Fibroblast of villous mesenchyme (primary cell): ENCODE measurements at places on chromosomes 16 and 17. TPM values are rescaled to one million over a fixed set of nuclear protein-coding genes. Genes with fewer than 3 reads are reported as not detected.

WNT9B gene
- under 0.01 TPM in 1 of 2 replicates, not detected in the other for total RNA-seq

MT3 gene
- total RNA-seq, result not detected in 2 replicates

SULT1A2 gene
- total RNA-seq, result under 0.01 TPM in 1 of 2 replicates, not detected in the other

SLC6A4 gene
- total RNA-seq, result not detected in 2 replicates

CFAP20 gene
- total RNA-seq, result 29.6 and 34.5 TPM in 2 replicates

ARL4D gene
- 15.1 and 20.0 TPM in 2 replicates for total RNA-seq

TVP23A gene
- not detected in 2 replicates for total RNA-seq

TEX14 gene
- total RNA-seq, result under 0.01 and 0.43 TPM in 2 replicates

C16orf54 gene
- total RNA-seq, result not detected in 2 replicates

CES1 gene
- 0.97 and 1.7 TPM in 2 replicates for total RNA-seq

LHX1 gene
- total RNA-seq, result not detected in 2 replicates

ZC3H18 gene
- total RNA-seq, result 12.6 and 17.7 TPM in 2 replicates

NPIPA2 gene
- total RNA-seq, result 0.32 and 0.43 TPM in 2 replicates

TRPV3 gene
- 0.43 and 1.3 TPM in 2 replicates for total RNA-seq

DNA sequence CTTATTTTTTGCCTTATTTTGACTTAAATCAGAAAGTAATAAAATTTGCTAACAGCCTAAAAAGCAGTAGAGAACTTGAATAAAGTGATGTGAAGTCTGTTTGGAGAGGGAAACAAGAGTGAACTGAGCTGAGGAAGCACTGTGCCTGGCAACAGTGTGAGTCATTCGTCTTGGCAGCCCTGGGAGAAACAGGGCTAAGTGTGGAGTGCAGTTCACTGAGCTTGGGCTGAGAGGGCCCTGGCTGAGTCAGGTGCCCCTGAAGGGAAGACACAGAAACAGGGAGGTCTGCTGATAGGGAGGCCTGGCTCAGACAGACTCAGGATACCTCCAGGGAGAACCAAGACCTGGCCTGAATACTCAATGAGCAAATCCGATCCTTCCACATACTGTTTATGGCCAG, 132.1 kb downstream of the HS3ST4 start:
- no peak for DNase-seq

- peak; percentile 72 for DNase-seq
Measured at GRCh38 chr17:42578282-42578869, 847 bp upstream of the PSMC3IP start.

DNA sequence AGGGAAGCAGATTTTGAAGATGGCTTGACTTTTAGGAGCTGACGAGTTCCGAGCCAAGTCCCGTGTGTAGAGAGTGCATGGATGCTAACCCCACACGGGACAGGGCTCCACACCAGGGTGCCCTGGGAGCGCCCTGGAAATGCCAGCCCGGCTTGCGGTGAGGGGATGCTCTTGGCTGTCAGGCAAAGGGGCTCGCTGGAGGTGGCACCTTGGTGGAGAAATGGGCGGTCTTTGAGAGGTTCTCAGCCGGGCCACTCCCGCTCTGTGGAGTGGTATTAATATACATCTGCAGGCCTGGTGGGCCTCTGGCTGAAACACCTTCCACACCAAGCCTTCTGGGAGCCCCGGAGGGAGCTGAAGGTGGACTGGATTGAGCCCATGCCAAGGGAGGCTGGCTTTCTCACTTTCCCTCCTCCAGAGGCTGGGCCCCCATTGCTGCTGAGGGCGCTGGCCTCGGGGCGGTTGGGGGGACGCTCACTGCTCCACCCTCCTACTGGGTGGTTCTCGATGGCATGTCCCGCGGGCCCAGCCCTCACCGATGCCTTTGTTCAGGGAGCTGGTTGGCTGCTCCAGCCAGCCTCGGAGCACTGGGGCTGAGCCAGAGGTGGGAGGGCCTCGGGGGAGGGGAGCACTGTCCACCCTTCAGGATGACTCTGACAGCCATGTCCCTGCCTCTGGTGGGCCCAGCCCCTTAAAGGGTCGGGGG, 210.3 kb downstream of the NTN1 start:
- DNase-seq, result no peak

DNA sequence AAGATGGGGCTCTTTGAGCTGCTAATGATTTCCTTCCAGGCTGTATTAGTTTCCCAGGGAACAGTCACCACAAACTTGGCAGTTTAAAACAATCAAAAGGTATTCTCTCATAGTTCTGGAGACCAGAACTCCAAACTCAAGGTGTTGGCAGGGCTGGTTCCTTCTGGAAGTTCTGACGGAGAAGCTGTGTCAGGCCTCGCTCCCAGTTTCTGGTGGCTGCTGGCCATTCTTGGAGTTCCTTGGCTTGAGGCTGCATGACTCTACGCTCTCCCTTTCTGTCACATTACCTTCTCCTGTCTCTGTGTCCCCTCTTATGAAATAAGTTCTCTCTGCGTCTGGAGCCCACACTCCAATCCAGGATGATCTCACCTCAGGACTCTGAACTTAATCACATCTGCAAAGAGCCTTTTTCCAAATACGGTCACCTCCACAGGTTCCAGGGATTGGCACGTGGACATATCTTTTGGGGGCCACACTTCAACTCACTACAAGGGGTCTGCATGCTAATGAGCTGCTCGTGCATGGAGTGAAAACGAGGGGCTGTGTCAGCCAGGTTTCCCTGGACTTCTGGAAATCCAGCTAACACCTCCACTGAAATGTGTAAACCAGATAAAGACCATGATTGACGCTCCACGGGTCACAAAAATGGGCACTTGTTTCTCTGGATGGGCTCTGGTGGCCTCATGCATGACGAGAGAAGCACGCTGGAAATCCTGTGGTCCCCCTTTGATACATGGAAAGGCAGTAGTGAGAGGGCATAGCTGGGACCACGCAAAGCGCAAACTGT, 78.3 kb downstream of the DYNLRB2 start:
- DNase-seq, result no peak

- peak; percentile 5 for DNase-seq
Measured at GRCh38 chr17:45895969-45896785, 1.8 kb downstream of the MAPT start.

DNA sequence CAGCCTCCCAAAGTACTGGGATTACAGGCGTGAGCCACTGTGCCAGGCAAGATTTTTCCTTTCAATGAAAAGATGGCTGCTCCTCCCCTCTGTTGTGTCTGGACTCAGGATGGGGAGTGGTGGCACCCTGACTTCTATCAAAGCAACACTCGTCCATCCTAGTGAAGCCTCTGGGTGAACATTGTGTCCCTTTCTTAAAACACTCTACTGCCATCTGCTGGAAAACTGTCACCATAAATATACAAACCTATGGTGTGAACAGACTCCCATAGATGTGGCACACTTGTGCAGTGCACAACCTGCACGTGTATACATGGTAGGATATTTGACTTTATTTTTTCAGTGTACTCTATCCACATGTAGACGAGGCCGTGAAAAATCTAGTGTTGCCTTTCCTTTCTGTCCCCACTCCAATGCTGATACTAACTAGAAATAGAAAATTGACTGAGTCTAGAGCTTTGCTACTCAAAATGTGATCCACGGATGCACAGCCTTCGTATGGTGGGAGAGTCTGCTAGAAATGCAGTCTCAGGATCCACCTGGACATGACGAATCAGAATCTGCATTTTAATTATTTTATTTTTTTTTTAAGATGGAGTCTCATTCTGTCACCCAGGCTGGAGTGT, 55.9 kb upstream of the PLCG2 start:
- DNase-seq, result peak; percentile 87

- no peak for DNase-seq
Measured at GRCh38 chr17:75047398-75048098, 523 bp downstream of the KCTD2 start.

- DNase-seq, result no peak
Measured at GRCh38 chr17:75454193-75454592, 2.2 kb upstream of the TMEM94 start.

- DNase-seq, result no peak
Measured at GRCh38 chr16:48330841-48331192, 54.4 kb downstream of the SIAH1 start.

DNA sequence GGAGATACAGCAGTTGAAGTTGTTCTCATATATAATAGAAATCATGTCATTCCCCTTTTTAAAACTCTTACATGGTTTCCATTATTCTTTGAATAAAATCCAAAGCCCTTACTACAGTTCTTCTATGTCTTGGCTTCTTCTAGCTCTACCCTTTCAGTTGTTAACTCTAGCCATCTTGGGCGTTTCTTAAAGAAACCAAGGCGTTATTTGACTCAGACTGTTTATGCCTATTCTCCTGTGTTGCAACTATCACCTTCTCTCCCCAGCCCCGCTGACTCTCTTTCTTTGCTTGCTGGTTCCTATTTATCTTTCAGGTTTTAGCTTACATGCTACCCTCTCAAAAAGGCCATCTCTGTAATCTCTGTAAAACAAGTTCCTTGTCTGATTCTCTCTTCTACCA, 32.7 kb downstream of the NFATC3 start:
- DNase-seq, result no peak

DNA sequence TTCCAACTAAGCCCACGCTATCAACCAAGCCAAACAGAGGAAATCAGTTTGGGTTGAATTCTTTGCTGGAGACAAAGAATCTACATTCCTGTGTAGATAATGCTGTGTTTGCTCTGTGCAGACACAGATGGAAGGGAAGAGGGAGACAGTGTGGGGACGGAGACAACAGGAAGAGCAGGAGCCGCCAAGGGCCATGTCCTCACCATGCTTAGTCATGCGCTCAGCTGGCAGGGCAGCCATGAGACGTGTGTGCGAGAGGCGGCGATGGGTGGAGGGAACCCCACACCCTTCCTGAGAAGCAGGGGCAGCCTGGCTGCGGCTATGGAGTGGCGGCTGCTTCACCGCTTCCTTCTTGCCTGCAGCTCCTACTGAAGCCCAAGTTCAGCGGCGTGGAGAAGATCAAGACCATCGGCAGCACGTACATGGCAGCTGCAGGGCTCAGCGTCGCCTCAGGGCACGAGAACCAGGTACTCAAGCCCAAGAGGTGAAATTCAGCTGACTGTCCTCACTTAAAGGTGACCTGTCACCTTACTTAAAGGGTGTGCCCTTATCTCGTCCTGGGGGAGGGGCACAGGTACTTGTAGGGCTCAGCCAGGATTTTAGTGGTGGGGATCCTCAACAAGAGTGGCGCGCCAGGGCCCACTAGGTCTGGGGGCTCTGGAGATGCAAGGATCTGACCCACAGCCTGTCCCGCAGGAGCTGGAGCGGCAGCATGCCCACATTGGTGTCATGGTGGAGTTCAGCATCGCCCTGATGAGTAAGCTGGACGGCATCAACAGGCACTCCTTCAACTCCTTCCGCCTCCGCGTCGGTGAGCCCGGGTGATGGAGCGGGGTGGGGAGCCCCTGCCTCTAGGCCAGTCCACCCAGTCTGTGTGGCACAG, 47.5 kb downstream of the ADCY7 start:
- peak; percentile 44 for DNase-seq

GRCh38 chr17:82815790-82816305, 24.0 kb downstream of the ZNF750 start:
- peak; percentile 19 for DNase-seq

GRCh38 chr16:87464691-87465300, 28.0 kb downstream of the ZCCHC14 start:
- DNase-seq, result peak; percentile 99

- peak; percentile 23 for DNase-seq
Measured at GRCh38 chr17:19686400-19687090, 29.8 kb downstream of the SLC47A2 start.

- peak; percentile 83 for DNase-seq
Measured at GRCh38 chr17:44919885-44920564, 4.7 kb upstream of the GFAP start.

DNA sequence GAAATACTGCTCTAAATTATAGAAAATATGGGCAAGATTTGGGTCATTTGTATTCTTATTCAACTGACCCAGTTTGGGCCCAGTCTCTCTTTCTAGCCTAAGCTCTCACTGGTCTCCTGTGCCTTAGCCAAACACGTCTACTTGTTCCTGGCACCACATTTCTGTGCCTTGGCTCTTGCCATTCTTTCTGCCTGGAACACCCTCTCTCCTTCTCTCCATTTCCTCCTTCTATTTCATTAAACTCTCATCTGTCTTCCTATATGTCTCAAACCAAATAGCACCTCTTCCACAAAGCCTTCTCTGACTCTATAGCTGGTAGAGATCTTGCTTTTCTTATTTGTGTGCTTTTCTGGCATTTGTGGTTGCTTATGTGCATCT, 37.7 kb upstream of the NUFIP2 start:
- no peak for DNase-seq

- DNase-seq, result peak; percentile 57
Measured at GRCh38 chr17:47246120-47246519, 7.5 kb upstream of the ITGB3 start.

DNA sequence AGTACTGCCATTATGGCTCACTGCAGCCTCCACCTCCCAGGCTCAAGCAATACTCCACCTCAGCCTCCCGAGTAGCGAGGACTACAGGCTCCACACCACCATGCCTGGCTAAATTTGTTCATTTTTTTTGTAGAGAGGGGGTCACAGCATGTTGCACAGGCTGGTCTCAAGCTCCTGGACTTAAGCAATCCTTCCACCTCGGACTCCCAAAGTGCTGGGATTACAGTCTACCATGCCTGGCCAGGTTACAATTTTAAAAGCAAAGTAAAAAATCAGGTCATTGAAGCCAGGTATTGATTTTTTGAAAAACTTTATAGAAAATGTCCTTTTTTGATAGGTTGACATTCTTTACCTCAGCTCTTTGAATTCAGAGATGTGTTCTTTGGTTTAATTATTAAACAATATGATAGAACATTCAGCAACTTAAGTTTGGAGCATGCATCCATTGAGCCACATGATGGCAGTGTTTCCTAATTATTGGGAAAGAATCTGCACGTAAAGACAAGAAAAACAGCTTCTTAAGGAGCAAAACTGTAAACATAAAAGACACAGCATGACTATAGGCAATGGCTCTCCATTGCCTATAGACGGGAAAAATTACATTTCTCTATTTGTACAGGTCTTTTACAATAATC, 1.7 kb upstream of the SLC16A11 start:
- DNase-seq, result peak; percentile 90

- DNase-seq, result no peak
Measured at GRCh38 chr16:78647019-78647418, 547.6 kb downstream of the WWOX start.

DNA sequence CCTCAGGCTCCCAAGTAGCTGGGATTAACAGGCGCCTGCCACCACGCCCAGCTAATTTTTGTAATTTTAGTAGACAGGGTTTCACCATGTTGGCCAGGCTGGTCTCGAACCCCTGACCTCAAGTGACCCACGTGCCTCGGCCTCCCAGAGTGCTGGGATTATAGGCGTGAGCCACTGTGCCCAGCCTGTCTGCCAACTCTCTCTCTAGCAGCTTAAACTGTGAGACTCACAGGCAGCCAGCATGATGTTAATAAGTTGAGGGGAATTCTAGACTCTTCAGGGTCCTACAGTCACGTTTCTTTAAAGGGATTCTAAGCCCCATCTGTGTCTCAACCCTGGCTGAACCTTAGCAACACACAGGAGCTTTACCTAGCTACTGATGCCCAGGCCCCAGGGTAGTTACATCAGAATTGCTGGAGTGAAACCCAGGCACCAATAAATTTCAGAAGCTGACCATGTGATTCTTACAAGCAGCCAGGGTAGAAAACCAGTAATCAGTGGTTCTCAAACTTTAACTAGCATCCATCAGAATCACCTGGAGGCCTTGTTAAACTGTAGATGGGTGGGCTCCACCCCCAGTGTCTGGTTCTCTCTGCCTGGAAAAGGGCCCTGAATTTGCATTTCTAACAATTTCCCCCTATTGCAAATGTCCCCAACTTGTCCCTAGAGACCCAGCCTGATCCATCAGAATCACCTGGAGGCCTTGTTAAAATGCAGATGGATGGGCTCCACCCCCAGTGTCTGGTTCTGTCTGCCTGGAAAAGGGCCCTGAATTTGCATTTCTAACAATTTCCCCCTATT, 30.7 kb downstream of the GPRC5B start:
- DNase-seq, result no peak

GRCh38 chr16:82899731-82900450, 273.1 kb downstream of the CDH13 start:
- DNase-seq, result no peak

GRCh38 chr17:8741771-8742170, 2.9 kb downstream of the CCDC42 start:
- no peak for DNase-seq
